H9 (cell line): ENCODE measurements at places on chromosomes 13 and 19.

GRCh38 chr13:20439261-20439660 lies 86.4 kb downstream of the CRYL1 start:
- H3K4me3 ChIP-seq: no peak overlapping the region
- no peak overlapping the region for H3K27ac ChIP-seq
- H3K27me3 ChIP-seq: no peaks in the 10 kb centered on the region
- peaks cover under 1% of the 10 kb centered on the region; the same call in 1 of the 3 replicates for H3K36me3 ChIP-seq
- no peak for DNase-seq
- H3K4me1 ChIP-seq: peaks cover 3% of the 10 kb centered on the region; the same call in 1 of the 2 replicates

DNA sequence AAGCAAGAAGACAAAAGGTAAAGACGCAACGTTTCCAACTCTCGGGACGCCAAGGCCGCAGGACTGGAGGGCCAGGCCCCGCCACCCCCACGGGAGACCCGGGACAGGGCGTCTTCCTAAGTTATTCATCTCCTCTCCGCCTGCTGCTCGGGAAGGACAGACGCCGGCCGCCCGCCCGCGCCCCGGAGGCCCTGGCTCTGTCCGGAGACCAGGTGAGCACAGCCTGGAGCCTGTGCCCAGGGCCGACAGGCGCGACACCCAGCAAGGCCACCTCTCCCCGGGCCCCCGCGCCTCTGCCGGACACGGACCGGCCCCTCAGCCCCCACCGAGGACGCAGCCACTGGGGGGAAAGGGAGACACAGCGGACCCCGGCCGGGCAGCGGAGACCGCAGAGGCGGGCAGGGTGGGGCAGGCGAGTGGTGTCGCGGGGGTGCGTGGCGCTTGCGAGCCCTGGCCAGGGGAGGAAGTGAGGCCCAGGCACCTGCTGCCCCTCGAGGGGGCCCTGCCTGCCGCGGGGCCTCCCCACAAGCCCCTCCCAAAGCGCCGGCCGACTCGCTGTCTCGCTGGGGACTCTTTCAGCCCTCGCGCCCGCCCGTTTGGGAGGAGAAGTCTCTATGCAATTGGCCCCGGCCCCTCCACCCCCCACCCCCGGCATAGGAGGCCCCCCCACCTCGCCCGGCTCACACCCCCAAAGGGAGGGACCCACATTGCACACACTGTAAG lies 17.2 kb downstream of the SMIM24 start:
- H3K4me1 ChIP-seq: no peaks in the 10 kb centered on the region; the same call in 1 of the 2 replicates
- DNase-seq: no peak
- peak overlapping the region; percentile 74 for H3K4me3 ChIP-seq
- no peaks in the 10 kb centered on the region; the same call in 1 of the 3 replicates for H3K36me3 ChIP-seq

DNA sequence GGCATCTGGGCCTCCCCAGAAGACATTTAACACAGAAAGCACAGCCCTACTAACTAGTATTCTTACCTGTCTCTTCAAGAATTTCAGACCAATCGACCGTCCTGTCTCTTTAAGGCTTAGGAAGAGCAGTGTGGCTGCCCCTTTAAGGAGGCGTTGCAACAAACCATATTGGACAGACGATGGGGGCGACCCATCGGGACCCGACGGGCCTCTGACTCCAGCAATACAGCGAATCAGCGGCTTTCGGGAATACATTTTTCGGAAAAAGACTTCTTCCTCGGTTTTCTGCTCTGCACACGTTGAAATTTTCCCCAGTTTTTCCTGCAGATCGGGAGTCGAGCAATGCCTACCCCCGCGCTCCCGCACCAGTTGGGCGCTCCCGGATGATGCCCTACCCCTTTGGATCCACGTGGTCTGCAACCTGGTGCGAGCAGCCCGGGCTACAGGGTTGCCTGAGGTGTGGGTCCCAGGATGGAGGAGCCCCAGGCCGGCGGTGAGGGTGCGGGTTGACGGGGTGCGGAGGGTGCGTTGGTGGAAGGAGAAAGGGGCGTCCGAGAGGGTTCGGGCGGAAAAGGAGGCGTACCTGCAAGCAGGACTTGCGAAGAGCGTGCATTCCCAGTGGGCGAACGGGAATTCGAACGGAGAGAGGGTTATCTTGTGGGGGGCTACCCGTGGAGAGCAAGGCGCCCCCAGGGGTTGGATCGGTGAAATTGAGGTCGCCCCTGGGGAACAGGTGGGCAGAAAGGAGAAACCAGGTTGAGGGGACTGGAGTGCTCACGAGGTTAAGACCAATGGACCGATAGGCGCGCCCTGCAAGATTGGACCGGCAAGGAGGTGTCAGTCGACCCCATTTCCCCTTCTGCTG lies at the start of gene POLR1G:
POLR1G (plus strand) TSS at position 419 of the 865 bp plus-strand sequence; CDS start at position 472, 53 bp downstream.
- H3K36me3 ChIP-seq: peaks cover 27% of the 10 kb centered on the region
- DNase-seq: peak; percentile 85
- peak within 1 kb of the TSS; percentile 99 for H3K4me3 ChIP-seq

GRCh38 chr19:35395382-35396199 lies 24.7 kb downstream of the GPR42 start:
- no peaks in the 10 kb centered on the region for H3K4me1 ChIP-seq
- no peak overlapping the region for H3K27ac ChIP-seq

GRCh38 chr19:39195755-39196154 lies 1.0 kb upstream of the NCCRP1 start:
- no peak for DNase-seq
- H3K4me3 ChIP-seq: no peak overlapping the region
- H3K27me3 ChIP-seq: peaks cover 7% of the 10 kb centered on the region; the same call in 1 of the 2 replicates
- no peak overlapping the region for H3K27ac ChIP-seq

GRCh38 chr19:31906111-31906871 lies 439.1 kb upstream of the ZNF507 start:
- no peak overlapping the region for H3K4me3 ChIP-seq
- no peak overlapping the region for H3K27ac ChIP-seq
- no peaks in the 10 kb centered on the region for H3K36me3 ChIP-seq
- no peak for DNase-seq
- peaks cover 6% of the 10 kb centered on the region; the same call in 1 of the 2 replicates for H3K4me1 ChIP-seq
- H3K27me3 ChIP-seq: no peaks in the 10 kb centered on the region

- H3K36me3 ChIP-seq: no peaks in the 10 kb centered on the region
- no peaks in the 10 kb centered on the region for H3K27me3 ChIP-seq
- H3K4me3 ChIP-seq: no peak overlapping the region; the same call in 2 of the 3 replicates
These were observed 106.8 kb upstream of the SPATA13 start for GRCh38 chr13:24053519-24054251.

DNA sequence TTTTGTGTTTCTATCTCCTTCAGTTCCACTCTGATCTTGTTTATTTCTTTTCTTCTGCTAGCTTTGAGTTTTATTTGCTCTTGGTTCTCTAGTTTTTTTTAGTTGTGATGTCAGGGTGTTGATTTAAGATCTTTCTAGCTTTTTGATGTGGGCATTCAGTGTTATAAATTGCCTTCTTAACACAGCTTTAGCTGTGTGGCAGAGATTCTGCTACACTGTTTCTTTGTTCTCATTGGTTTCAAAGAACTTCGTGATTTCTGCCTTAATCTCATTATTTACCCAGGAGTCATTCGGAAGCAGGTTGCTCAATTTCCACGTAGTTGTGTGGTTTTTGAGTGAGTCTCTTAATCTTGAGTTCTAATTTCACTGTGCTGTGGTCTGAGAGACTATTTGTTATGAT lies 251.7 kb upstream of the HTR2A start:
- no peak for DNase-seq
- H3K27me3 ChIP-seq: no peaks in the 10 kb centered on the region
- H3K4me1 ChIP-seq: no peaks in the 10 kb centered on the region; the same call in 1 of the 2 replicates
- H3K4me3 ChIP-seq: no peak overlapping the region
- H3K36me3 ChIP-seq: no peaks in the 10 kb centered on the region
- H3K27ac ChIP-seq: no peak overlapping the region

- H3K27me3 ChIP-seq: no peaks in the 10 kb centered on the region
- no peak overlapping the region for H3K27ac ChIP-seq
- H3K4me3 ChIP-seq: no peak overlapping the region
These were observed 1258.6 kb downstream of the OLFM4 start for GRCh38 chr13:54287062-54287764.

- no peak overlapping the region for H3K27ac ChIP-seq
- H3K36me3 ChIP-seq: peaks cover 12% of the 10 kb centered on the region; the same call in 1 of the 2 replicates
- no peaks in the 10 kb centered on the region for H3K4me1 ChIP-seq
- H3K4me3 ChIP-seq: no peak overlapping the region
- H3K27me3 ChIP-seq: no peaks in the 10 kb centered on the region
These were observed 26.4 kb upstream of the ZNF181 start for GRCh38 chr19:34707661-34708060.

DNA sequence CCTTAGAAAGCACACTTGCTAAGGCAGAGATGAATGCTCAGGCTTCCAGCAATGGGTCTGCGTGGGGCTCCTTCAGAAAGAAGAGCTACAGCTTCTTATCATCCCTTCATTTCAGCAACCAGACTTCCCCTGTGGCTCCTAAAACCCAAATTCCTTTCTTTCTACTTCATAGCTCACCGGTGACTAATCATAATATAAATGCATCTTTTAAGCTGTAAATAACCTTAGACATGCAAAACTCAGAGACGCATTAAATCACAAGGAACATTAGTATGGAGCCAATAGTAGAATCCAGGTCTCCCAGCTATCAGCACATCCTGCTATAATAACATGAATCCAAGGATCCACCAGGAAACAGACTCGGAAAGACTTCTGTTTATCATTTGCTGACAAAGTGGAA lies 375.6 kb downstream of the COG6 start:
- no peak overlapping the region for H3K27ac ChIP-seq
- no peak overlapping the region for H3K4me3 ChIP-seq
- no peaks in the 10 kb centered on the region for H3K27me3 ChIP-seq
- H3K36me3 ChIP-seq: no peaks in the 10 kb centered on the region

GRCh38 chr19:47891923-47892666 lies 6.0 kb upstream of the SULT2A1 start:
- DNase-seq: peak; percentile 79
- peaks cover 13% of the 10 kb centered on the region for H3K36me3 ChIP-seq
- H3K27me3 ChIP-seq: no peaks in the 10 kb centered on the region
- H3K27ac ChIP-seq: no peak overlapping the region
- no peak overlapping the region for H3K4me3 ChIP-seq

- H3K27ac ChIP-seq: no peak overlapping the region
- peak overlapping the region; percentile 86 for H3K4me3 ChIP-seq
- no peaks in the 10 kb centered on the region; the same call in none of the 2 replicates for H3K27me3 ChIP-seq
- peaks cover 9% of the 10 kb centered on the region; the same call in 1 of the 2 replicates for H3K4me1 ChIP-seq
- DNase-seq: no peak
These were observed 2.4 kb downstream of the SHANK1 start for GRCh38 chr19:50717026-50717723.

- H3K36me3 ChIP-seq: no peaks in the 10 kb centered on the region
- H3K27ac ChIP-seq: no peak overlapping the region
- no peak overlapping the region for H3K4me3 ChIP-seq
- DNase-seq: no peak
These were observed 11.6 kb upstream of the FPR3 start for GRCh38 chr19:51783372-51783771.

DNA sequence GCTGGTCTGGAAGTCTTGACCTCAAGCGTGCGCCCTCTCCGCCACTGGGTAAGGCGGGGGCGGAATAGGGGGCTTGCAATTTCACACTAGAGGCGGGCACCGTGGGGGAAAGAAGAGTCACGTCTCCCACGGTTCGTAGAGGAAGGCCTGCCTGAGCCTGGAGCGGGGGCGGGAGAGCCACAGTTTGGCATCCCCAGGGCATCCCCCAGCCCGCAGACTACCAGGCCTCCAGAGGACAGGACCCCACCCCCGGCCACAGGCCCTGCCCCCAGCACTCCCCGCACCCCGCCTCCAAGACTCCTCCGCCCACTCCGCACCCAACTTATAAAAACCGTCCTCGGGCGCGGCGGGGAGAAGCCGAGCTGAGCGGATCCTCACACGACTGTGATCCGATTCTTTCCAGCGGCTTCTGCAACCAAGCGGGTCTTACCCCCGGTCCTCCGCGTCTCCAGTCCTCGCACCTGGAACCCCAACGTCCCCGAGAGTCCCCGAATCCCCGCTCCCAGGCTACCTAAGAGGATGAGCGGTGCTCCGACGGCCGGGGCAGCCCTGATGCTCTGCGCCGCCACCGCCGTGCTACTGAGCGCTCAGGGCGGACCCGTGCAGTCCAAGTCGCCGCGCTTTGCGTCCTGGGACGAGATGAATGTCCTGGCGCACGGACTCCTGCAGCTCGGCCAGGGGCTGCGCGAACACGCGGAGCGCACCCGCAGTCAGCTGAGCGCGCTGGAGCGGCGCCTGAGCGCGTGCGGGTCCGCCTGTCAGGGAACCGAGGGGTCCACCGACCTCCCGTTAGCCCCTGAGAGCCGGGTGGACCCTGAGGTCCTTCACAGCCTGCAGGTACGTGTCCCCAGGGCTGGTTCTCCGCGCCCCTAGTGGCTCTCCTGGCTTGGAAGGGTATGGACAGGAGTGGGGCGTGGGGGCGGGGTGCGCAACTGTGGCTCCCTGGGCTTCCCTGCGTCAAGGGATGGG lies at the start of gene ANGPTL4:
ANGPTL4 (plus strand) TSS at position 353 of the 969 bp plus-strand sequence; CDS start at position 520, 167 bp downstream.
- peak within 1 kb of the TSS; percentile 89 for H3K4me3 ChIP-seq
- H3K27me3 ChIP-seq: no peaks in the 10 kb centered on the region; the same call in 1 of the 2 replicates
- peak; percentile 81 for DNase-seq
- H3K36me3 ChIP-seq: peaks cover 3% of the 10 kb centered on the region

GRCh38 chr19:2039089-2039958 lies 11.7 kb downstream of the MKNK2 start:
- H3K36me3 ChIP-seq: peaks cover 7% of the 10 kb centered on the region
- DNase-seq: peak; percentile 32
- H3K4me1 ChIP-seq: no peaks in the 10 kb centered on the region; the same call in 1 of the 2 replicates
- no peak overlapping the region for H3K4me3 ChIP-seq
- no peak overlapping the region for H3K27ac ChIP-seq

GRCh38 chr19:14835011-14835410 lies at the start of the genes OR7A5 and OR7C1:
Gene OR7A5 (minus strand): TSS chr19:14835185. CDS start chr19:14828241, 6,944 bp downstream.
Gene OR7C1 (minus strand): TSS chr19:14835185. CDS start chr19:14800136, 35,049 bp downstream.
- H3K4me1 ChIP-seq: 0 out of 2 replicates have a peak, but pooled peaks cover 4% of the 10 kb centered on the region
- peaks cover 10% of the 10 kb centered on the region; the same call in 1 of the 2 replicates for H3K36me3 ChIP-seq
- H3K27ac ChIP-seq: no peak within 1 kb of the TSS

- DNase-seq: no peak
- H3K27me3 ChIP-seq: no peaks in the 10 kb centered on the region
These were observed 40.3 kb upstream of the USPL1 start for GRCh38 chr13:30577401-30577852.

GRCh38 chr13:75514080-75514995 lies 23.3 kb downstream of the COMMD6 start:
- no peak overlapping the region for H3K4me3 ChIP-seq
- no peak overlapping the region for H3K27ac ChIP-seq
- H3K4me1 ChIP-seq: no peaks in the 10 kb centered on the region

GRCh38 chr13:100338275-100338674 lies 249.4 kb downstream of the PCCA start:
- DNase-seq: no peak
- no peak overlapping the region for H3K4me3 ChIP-seq
- H3K27ac ChIP-seq: no peak overlapping the region
- peaks cover 39% of the 10 kb centered on the region for H3K36me3 ChIP-seq

GRCh38 chr13:47455626-47456025 lies 545.4 kb downstream of the SUCLA2 start:
- DNase-seq: no peak
- H3K27me3 ChIP-seq: no peaks in the 10 kb centered on the region
- no peak overlapping the region for H3K4me3 ChIP-seq
